ENCODE measurements at places on chromosomes 4 and X.

- no peak for DNase-seq
These were observed 59.6 kb upstream of the MXD4 start for GRCh38 chr4:2321279-2322196.

GRCh38 chrX:11757719-11758399 lies at the start of gene MSL3:
Gene MSL3, plus strand, starts transcription at chrX:11758237. Its CDS starts 27 bp downstream, at chrX:11758264.
- DNase-seq = peak; percentile 74

DNA sequence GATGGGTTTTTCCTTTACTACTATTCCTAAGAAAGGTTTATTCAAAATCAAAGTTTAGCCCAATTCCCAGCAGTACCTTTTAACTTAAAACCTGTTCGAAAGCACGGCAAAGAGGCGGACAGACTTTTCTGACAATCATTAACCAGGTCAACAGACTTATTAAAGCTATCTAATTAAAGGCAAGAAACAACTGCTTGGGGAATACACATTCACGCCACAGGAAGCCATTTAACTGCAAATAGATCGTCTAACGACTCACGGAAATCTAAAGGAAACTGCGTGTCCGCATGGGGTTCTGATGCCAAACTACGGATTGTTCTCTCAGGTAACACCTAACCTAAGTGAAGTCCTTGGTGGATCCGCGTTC lies 663 bp upstream of the USP53 start:
- no peak for DNase-seq

GRCh38 chrX:12548746-12549145 lies 242.5 kb upstream of the PRPS2 start:
- no peak for DNase-seq

GRCh38 chrX:100911731-100912130 lies 17.0 kb downstream of the XKRX start:
- no peak for DNase-seq

DNA sequence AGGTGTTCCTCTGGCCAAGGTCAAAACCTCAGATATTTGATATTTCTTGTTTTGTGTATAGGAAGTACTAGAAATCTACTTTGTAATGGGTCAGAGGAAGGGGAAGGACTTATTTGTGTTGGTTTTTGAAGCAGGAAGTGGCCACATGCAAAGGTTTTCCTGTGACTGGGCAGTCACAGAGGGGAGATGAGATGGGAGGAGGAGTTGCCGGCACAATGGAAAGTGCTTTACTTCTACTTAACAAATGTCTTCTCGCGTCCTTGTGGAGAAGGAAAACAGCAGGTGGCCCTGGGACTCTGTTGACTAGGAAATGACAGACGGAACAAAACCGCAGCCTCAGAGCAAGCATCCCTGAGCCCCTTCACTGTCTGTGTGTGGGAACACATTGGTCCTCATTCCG lies 46.6 kb downstream of the SHROOM2 start:
- no peak for DNase-seq

DNA sequence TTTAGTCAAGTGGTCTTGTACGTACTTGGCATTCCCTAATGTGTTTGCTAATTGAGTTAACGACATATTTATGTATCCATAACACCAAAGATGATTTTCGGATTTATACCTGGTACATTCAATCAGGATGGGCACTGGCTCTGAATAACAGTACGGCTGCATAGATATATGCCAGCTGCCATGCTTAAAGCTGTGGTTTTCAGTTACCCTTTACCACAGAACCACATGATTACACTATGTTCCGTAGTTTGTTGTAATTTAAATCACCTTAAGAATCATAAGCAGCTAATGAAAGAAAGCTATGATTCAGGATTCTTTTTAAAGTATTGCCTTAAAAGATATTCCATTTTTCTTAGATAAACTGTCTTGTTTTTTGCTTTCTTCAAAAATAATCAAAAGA lies 53.6 kb downstream of the FIP1L1 start:
- DNase-seq = no peak

DNA sequence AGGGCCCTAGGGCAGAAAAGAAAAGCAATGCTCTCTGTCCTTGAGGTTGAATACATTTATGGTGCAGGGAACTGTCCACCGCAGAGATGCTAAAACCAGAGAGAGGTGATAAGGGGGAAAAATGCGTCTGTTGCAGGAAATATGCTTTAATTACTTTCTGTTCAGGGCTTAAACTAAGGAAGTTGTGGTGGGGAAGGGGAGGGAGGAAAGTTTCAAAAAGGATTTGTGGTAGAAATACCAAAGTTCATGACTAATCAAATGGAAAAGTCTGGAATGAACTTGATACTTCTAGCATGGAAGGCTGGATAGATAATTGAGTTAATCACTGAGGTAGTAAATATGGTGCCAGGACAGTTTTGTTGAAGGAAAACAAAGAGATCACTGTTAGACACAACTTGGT lies 99.0 kb downstream of the ASB9 start:
- no peak for DNase-seq

DNA sequence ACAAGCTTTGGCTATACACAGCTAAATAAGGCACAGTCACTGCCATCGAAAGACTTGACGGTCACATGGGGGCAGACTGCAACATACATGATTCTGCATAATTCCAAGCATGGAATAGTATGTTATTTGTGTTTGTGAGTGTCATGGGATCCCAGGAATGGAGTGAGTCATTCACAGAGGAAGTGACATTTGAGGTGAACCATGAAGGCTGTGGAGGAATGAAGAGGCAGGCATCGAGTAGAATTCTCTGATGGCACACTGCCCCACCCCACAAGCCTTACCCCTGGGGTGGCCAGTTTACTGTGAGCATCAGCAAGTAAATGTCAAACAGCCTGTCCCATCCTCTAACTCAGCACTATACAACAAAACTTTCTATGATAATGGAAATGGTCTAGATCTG lies 619.7 kb downstream of the MID1IP1 start:
- DNase-seq = no peak
